GM12864 (cell line): ENCODE measurements at places on chromosomes 1 and 21.

GRCh38 chr1:155073377-155074242 is 5.0 kb upstream of the EFNA3 start:
- no peak for DNase-seq

- DNase-seq, result no peak
Measured at GRCh38 chr1:31811605-31812004, 4.2 kb downstream of the SPOCD1 start.

DNA sequence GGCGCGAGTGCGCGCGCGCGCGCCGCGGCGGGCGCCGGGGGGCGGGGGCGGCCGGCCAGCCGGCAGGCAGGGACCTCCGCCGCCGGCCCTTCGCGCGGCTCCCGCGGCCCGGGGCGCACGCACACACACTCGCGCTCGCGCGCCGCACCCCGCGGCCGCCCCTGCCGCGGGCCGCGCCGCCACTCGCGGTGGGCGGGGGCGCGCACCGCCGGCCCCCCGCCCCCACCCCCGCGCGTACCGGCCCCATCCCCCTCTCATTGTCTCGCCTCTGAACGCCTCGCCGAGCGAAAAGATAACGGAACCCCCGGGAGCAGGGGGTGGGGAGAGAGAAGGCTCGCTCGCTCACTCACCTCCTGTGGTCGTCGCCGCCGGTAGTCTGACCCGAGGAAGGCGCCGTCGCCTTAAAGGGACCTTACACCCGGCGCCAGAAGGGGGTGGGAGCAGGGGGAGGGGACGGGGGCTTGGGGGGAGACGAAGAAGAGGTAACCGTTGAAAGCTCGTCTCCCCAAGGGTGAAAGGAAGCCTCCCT is 428 bp downstream of the POGZ start:
- DNase-seq, result no peak

DNA sequence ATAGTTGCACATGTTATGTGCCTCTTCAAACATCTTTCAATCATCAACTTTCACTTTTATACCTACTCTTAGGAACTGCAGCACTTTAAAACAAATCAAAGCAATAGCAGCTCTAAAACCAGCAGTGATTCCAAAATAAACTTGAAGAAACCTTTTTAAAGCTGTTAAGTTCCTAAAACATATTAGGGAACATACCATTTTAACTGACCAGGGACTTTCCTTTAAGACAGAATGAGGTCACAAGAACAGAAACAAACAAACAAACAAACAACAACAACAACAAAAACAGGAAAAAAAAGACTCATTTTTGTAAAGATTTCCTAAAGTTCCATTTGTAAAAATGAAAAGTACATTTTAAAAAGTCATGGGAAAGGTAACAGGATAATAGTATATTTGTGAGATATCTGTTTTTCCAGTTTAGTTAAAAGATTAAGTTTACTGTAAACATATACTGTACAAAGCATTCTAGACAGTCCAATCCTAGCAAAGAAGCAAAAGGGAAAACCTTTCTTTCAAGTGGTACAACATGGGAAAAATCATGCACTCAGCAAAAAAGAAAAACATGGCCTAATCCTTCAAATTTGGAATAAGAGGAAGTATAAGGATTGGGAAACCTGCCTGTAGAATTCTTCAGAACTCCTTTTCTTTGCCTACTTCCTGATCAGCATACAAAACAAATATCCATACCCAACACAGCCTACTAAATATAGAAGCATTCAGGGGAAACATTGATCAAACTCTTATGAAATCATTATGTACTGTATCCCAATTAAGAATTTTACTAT is 45.5 kb downstream of the EPS15 start:
- DNase-seq, result no peak

DNA sequence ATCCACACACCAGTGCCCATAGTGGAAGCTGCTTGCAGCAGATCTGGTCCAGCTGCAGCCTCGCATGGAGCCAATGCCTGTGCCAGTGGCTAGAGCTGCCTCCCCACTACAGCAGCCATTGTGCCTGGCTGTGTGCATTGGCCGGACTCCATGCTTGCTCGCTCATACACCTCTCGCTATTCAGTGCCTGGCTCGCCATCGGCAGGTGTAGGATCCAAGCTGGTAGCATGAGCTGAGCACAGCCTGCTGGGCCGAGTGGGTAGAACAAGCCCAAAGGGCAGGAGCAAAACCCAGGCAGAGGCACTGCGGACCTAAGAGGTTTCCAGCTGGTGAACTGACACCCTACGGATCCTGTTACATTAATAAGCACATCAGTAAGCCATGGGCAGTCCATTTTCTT is 1184.1 kb downstream of the AMY1C start:
- DNase-seq, result no peak

- no peak for DNase-seq
Measured at GRCh38 chr1:5910666-5911065, 81.6 kb downstream of the NPHP4 start.

DNA sequence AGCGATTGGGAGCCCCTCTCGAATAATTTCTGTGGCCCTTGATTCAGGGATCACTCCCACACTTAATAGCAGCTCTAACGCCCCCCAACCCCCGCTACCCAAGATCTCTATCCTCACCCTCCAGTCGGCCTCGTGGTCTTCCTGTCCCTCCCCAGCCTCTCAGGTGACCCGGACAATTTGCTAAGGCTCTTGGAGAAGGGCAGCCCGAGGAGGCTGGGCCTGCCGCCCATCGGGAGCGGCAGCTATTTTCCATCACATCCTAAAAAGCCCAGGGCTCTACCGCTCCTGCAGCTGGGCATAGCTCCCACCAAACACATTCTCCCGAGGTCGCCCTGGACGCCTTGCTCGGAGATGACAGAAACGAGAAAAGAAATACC is 12.0 kb upstream of the PHLDA3 start:
- DNase-seq, result no peak

DNA sequence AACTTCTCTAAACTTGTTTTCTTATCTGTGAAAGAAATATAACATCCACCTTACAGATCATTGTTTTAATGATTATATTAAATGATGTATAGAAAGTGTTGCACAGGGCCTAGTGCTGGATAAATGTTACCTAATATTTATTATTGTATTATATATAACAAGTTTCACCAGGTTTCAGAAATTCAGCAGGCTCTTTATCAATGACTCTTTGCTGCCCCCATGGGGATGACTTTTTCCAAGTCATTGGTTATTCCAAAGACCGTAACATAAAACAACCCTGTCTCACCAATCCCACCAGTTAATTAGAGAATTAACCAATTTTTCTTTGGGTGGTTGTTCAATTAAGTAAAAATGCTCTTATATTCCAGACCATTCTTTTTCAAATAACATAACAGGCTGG is 7.3 kb upstream of the DEDD start:
- DNase-seq, result no peak

- DNase-seq, result no peak
Measured at GRCh38 chr1:71706029-71706671, 576.2 kb downstream of the NEGR1 start.

- no peak for DNase-seq
Measured at GRCh38 chr1:27648602-27649305, 13.8 kb upstream of the FGR start.

DNA sequence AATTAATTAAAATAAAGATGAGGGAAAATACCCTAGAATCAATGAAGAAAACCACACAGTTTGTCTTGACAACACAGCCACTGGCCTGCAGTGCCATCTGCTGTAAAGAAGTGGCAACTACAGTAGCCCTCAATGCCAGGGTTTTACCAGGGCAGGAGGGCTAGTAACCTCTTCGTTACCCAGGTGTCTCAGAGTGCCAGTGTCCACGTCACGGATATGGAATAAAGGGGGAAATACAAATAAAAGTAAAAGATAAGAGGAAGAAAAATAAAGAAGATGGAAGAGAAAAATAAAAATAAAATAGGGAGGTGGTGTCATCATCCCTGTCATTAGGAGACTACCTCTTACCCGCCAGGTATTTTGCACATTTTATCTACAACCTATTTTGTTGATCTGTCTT is 14.2 kb upstream of the SLC44A3 start:
- no peak for DNase-seq

- DNase-seq, result no peak
Measured at GRCh38 chr1:221035662-221036153, 156.5 kb downstream of the HLX start.
